A549 treated with DMSO at 1 μM for 4 hours (cell line): ENCODE measurements at places on chromosomes 5 and 9. TPM values are rescaled to one million over a fixed set of nuclear protein-coding genes. Genes with fewer than 3 reads are reported as not detected.

FBP1 gene
- 0.09 TPM in 1 of 5 replicates, not detected in the others for total RNA-seq

PDE8B gene
- 1.1 to 1.6 TPM (median 1.3 TPM) in 5 replicates for total RNA-seq

ARHGEF28 gene
- 13.7 to 17.8 TPM (median 15.1 TPM) in 5 replicates for total RNA-seq

SLC6A19 gene
- not detected in 5 replicates for total RNA-seq

PCDHAC2 gene
- total RNA-seq: 2.6 to 3.2 TPM (median 2.6 TPM) in 5 replicates

PCDHA9 gene
- 0.01 TPM in 1 of 5 replicates, not detected in the others for total RNA-seq

FGD3 gene
- total RNA-seq: 0.11 to 0.41 TPM (median 0.23 TPM) in 5 replicates

ZNF300 gene
- 2.9 to 3.2 TPM (median 2.9 TPM) in 5 replicates for total RNA-seq

STRBP gene
- 12.7 to 16.5 TPM (median 15.6 TPM) in 5 replicates for total RNA-seq

CMYA5 gene
- total RNA-seq: 0.07 to 0.17 TPM (median 0.13 TPM) in 5 replicates

HTR1A gene
- total RNA-seq: not detected in 5 replicates

ARID3C gene
- 0.10 to 0.28 TPM (median 0.22 TPM) in 5 replicates for total RNA-seq

GABRA1 gene
- not detected in 5 replicates for total RNA-seq

AJM1 gene
- total RNA-seq: 3.2 to 4.8 TPM (median 3.8 TPM) in 5 replicates

ZCCHC7 gene
- 11.2 to 16.2 TPM (median 13.0 TPM) in 5 replicates for total RNA-seq

DMRT2 gene
- total RNA-seq: 0.09 to 0.10 TPM in 2 of 5 replicates, not detected in the others

TAF11L5 gene
- not detected in 5 replicates for total RNA-seq

HAVCR1 gene
- total RNA-seq: 35.8 to 44.2 TPM (median 43.9 TPM) in 5 replicates

SEC16A gene
- 54.9 to 67.9 TPM (median 64.7 TPM) in 5 replicates for total RNA-seq

SOX30 gene
- total RNA-seq: 0.03 to 0.05 TPM in 2 of 5 replicates, not detected in the others

TGFBI gene
- 1,489 to 2,280 TPM (median 1,868 TPM) in 5 replicates for total RNA-seq

KIAA0825 gene
- 0.30 to 0.44 TPM (median 0.39 TPM) in 5 replicates for total RNA-seq

CDX1 gene
- total RNA-seq: not detected in 5 replicates

QSOX2 gene
- total RNA-seq: 25.7 to 31.0 TPM (median 29.4 TPM) in 5 replicates

DMRT3 gene
- total RNA-seq: 0.04 TPM in 1 of 5 replicates, not detected in the others
